ENCODE measurements at places on chromosomes 5 and 9. TPM values are rescaled to one million over a fixed set of nuclear protein-coding genes. Genes with fewer than 3 reads are reported as not detected.

Gene THBS4
- total RNA-seq: 0.24 TPM

Gene FSD1L
- total RNA-seq: 3.2 TPM

Gene PAEP
- not detected for total RNA-seq

Gene IL13
- not detected for total RNA-seq

Gene EQTN
- total RNA-seq: not detected

Gene LURAP1L
- 22.4 TPM for total RNA-seq

Gene IFNA21
- not detected for total RNA-seq

Gene NR6A1
- 4.6 TPM for total RNA-seq

Gene TMEM174
- total RNA-seq: not detected

Gene ACOT12
- total RNA-seq: not detected

Gene SLC36A2
- not detected for total RNA-seq

Gene PCDHA10
- 0.48 TPM for total RNA-seq

Gene TMEM38B
- total RNA-seq: 37.1 TPM

Gene FKTN
- 11.1 TPM for total RNA-seq

Gene SLC22A4
- total RNA-seq: under 0.01 TPM

Gene FCN2
- total RNA-seq: not detected

Gene CARTPT
- total RNA-seq: not detected

Gene NDST1
- 40.7 TPM for total RNA-seq

Gene ADAMTS2
- not detected for total RNA-seq

Gene ITK
- not detected for total RNA-seq

Gene CTNND2
- total RNA-seq: not detected

Gene CTXN3
- not detected for total RNA-seq
